ENCODE measurements at places on chromosomes 5 and 9.
A peak's percentile ranks its signal among the peaks of the same experiment; 100 is the strongest.

GRCh38 chr5:179435181-179435580, 89.9 kb upstream of the ADAMTS2 start:
- H3K36me3 ChIP-seq, result no peaks in the 10 kb centered on the region
- DNase-seq, result no peak
- no peaks in the 10 kb centered on the region for H3K4me1 ChIP-seq

DNA sequence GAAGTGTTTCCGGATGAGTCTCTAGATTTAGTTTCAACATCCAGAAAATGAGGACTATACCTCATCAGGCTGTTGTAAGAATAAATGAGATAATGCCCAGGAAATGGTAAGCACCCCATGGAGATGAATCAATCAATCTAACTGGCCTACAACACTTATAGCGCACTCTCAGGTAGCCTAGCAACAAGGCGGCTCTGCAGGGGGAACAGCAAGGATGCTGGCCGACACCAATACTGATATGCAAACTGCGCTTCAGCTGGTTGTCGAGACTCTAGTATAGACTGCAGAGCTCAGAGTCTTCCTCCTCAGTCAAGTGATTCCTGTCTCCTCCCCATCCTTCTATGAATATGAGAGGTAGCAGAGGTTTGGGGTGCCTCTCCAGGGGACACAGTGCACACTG, 218.8 kb upstream of the WWC1 start:
- H3K4me1 ChIP-seq, result no peaks in the 10 kb centered on the region
- no peak for DNase-seq
- no peaks in the 10 kb centered on the region for H3K27me3 ChIP-seq
- no peak overlapping the region for H3K4me3 ChIP-seq
- H3K27ac ChIP-seq, result no peak overlapping the region

- H3K27ac ChIP-seq, result no peak overlapping the region
- no peaks in the 10 kb centered on the region for H3K27me3 ChIP-seq
- H3K4me1 ChIP-seq, result no peaks in the 10 kb centered on the region
Observed at GRCh38 chr5:177419046-177419445, 7.4 kb upstream of the GRK6 start.

- H3K36me3 ChIP-seq, result no peaks in the 10 kb centered on the region
- no peak overlapping the region for H3K4me3 ChIP-seq
- no peaks in the 10 kb centered on the region for H3K4me1 ChIP-seq
Observed at GRCh38 chr9:28320616-28321015, 747.3 kb upstream of the C9orf72 start.

- no peak for DNase-seq
- peaks cover 11% of the 10 kb centered on the region for H3K4me1 ChIP-seq
Observed at GRCh38 chr9:111036429-111036789, 1.9 kb downstream of the LPAR1 start.

GRCh38 chr5:169893010-169893409, 87.3 kb downstream of the INSYN2B start:
- H3K4me3 ChIP-seq, result no peak overlapping the region
- no peak overlapping the region for H3K27ac ChIP-seq
- H3K27me3 ChIP-seq, result no peaks in the 10 kb centered on the region

GRCh38 chr9:131477367-131477766, 25.4 kb upstream of the POMT1 start:
- H3K4me1 ChIP-seq, result no peaks in the 10 kb centered on the region
- no peak overlapping the region for H3K27ac ChIP-seq
- no peak for DNase-seq
- H3K4me3 ChIP-seq, result no peak overlapping the region
- H3K36me3 ChIP-seq, result peaks cover 91% of the 10 kb centered on the region
- H3K27me3 ChIP-seq, result no peaks in the 10 kb centered on the region

- H3K36me3 ChIP-seq, result no peaks in the 10 kb centered on the region
- no peak overlapping the region for H3K4me3 ChIP-seq
- no peak for DNase-seq
- no peaks in the 10 kb centered on the region for H3K4me1 ChIP-seq
Observed at GRCh38 chr5:31962351-31962751, 211.8 kb downstream of the GOLPH3 start.

DNA sequence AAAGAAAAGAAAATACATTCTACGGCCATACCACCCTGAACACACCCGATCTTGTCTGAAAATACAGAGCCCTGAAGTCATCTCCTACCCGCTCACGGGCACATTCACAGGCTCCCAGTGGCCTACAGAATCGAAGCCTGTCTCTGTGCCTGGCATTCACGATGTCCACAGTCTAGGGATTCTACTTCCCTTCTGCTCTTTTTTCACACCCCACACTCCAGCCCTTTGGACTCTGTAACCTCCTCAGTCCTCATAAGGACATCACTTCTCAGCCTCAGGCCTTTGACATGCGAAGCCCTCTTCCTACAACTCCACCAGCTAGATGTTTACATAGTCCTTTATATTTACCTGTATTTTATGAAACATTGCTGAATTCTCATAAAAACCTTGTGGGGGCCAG, 77.8 kb downstream of the CSNK1A1 start:
- no peak overlapping the region for H3K4me3 ChIP-seq
- no peak for DNase-seq
- no peaks in the 10 kb centered on the region for H3K27me3 ChIP-seq
- no peaks in the 10 kb centered on the region for H3K4me1 ChIP-seq
- no peaks in the 10 kb centered on the region for H3K36me3 ChIP-seq
- H3K27ac ChIP-seq, result no peak overlapping the region

DNA sequence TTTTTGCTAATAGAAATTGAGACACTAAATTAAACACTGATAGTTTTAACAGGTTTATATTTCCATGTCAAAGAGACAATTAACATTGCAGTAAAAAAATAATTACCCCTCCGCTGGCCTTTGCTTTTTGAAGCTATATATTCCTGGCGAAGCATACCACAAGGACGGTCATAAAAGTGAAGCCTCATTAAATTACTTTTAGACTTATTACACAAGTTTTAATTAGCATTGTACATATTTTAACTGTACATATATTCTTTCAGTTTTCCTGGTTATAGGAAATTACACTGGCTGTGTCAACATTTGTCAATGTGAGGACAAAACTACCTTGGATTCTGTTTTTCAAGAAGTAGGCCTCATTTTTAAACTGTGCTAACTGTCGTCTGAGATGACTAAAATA, 1.2 kb downstream of the CDKN2A start:
- no peak overlapping the region for H3K27ac ChIP-seq
- no peaks in the 10 kb centered on the region for H3K36me3 ChIP-seq
- DNase-seq, result no peak
- H3K4me3 ChIP-seq, result no peak overlapping the region
- peaks cover 2% of the 10 kb centered on the region for H3K27me3 ChIP-seq

- no peak overlapping the region for H3K4me3 ChIP-seq
- H3K27me3 ChIP-seq, result no peaks in the 10 kb centered on the region
- H3K36me3 ChIP-seq, result peaks cover 4% of the 10 kb centered on the region
- DNase-seq, result no peak
- no peaks in the 10 kb centered on the region for H3K4me1 ChIP-seq
Observed at GRCh38 chr9:6632516-6633183, 12.9 kb downstream of the GLDC start.

DNA sequence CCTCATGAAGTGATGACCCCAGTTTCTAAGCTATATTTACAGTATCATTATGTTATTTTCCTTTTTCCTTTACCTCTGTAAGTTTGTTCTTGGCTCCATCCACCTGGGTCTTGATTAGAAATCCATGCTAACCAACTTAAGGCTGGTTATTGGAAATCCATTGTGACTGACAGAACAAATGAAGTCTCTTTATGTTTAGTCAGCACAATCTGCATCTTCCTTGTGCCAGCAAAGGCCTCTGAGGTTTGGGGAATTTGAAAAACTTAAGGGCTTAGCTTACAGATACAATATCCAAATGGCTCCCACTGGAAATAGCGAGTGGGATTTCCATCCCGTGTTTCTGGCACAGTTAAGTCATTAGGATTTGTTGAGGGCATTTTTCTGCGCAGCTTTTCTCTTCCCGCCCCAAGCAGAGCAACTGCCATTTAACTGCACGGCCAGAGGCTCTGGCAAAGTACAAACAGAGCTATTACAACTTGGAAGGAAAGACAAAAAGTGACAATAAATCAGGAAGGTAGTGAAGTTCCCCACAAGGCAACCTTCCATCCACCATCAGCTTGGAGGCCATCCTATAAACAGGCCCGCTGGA, 64.2 kb downstream of the DCP2 start:
- no peaks in the 10 kb centered on the region for H3K27me3 ChIP-seq
- H3K4me1 ChIP-seq, result no peaks in the 10 kb centered on the region
- H3K27ac ChIP-seq, result no peak overlapping the region

DNA sequence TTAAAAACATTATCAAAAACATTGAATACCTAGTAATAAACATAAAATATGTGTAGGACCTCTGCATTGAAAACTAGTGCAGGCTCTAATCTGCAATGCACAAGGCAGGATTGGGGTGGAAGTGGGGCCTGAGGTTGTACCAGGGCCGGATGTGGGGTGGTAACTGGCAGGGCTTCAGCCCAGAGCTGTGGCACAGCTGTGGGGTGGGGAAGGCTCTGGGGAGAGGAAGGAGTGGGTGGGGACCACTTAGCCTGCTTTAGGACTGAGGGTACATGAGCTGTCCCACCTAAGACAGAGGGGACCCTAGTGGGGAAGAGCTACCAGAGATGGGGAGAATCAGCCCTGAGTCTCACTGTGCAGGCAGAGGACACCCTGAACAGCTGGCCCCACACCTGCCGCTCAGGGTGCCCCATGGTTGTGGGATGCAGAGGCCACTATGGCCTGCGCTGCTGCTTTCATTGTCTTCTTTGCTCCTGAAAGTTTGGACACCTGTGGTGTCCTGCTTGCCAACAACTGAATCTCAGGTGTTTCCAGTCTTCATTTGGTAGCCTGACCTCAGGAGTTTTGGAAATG, 311.4 kb downstream of the TLE4 start:
- H3K27me3 ChIP-seq, result no peaks in the 10 kb centered on the region
- no peak overlapping the region for H3K4me3 ChIP-seq
- H3K4me1 ChIP-seq, result no peaks in the 10 kb centered on the region

DNA sequence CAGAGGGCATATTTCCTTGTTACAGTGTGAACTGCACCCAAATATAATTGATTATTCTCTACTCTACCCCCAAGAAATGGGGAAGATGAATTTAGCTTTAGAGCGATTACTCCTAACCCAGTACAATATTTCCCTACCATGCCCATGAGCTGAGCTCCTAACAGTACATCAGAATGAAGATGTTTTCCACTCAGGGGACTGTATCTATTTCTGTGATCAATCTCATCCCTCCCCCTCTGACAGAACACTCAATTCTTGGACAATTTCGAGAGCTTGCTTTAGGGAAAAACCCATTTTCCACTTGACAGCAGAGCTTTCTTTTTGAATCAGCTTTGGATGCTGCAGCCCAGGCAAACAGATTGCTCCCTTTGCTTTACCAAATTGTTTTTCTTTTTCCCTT, 24.7 kb upstream of the TEX48 start:
- H3K4me3 ChIP-seq, result no peak overlapping the region
- DNase-seq, result no peak
- H3K27me3 ChIP-seq, result no peaks in the 10 kb centered on the region
- H3K4me1 ChIP-seq, result no peaks in the 10 kb centered on the region
- H3K27ac ChIP-seq, result no peak overlapping the region

DNA sequence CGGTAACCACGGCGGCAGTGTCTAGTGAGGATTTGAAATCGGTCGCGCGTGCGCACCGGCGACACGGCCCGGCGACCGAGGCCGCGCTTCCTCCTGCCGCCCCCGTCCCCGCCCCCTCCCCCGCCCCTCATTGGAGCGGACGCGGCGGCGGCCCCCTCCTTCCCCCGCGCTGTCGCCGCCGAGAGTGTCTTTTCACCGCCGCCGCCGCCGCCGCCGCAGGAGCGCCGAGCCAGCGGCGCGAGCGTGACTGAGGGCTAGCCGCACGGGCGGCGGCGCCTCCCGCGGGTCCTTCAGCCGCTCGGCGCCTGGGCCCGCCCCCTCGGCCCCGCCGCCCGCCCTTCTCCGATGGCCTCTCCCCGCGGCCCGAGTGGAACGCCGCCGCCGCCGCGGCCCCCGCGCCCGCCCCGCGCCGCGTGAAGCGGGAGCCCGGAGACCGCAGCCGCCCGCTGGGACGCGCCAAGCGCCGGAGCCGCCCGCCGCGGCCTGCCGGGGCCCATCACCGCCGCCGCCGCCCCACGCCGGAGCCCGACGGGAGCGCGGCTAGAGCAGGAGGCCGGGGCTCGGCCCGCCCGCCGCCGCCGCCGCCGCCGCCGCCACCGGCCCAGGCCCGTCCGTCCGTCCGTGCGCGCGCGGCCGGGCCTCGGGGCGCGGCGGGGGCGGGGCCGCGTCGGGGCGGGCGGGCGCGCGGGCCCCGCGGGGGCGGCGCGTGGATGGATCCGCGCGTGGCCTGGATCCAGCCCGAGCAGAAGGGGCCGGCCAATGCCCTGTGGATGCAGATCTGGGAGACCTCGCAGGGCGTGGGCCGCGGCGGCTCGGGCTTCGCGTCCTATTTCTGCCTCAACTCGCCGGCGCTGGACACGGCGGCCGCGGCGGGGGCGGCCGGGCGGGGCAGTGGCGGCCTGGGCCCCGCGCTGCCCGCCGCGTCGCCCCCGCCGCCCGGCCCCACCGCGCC, at the start of gene TENT4A:
Gene TENT4A, plus strand, starts transcription at position 159 of the 952 bp plus-strand sequence. Its CDS starts 552 bp downstream, at position 711.
- peak within 1 kb of the TSS; percentile 71 for H3K4me3 ChIP-seq
- peak within 1 kb of the TSS; percentile 100 for H3K27ac ChIP-seq
- H3K4me1 ChIP-seq, result peaks cover 11% of the 10 kb centered on the region
- H3K27me3 ChIP-seq, result no peaks in the 10 kb centered on the region

DNA sequence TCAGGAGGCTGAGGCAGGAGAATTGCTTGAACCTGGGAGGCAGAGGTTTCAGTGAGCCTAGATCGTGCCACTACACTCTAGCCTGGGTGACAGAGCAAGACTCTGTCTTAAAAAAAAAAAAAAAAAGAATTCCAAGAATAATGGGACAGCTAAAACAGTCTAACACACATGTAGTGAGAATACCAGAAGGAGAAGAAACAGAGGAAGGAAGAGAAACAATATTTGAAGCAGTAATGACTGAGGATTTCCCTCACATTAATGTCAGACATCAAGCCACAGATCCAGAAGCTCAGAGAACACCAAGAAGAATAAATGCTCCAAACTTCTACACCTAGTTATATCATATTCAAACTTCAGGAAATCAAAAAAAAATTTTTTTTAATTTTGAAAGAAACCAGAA, 47.1 kb upstream of the EFNA5 start:
- no peaks in the 10 kb centered on the region for H3K27me3 ChIP-seq
- DNase-seq, result no peak

Measured in liver (tissue), 10 donors.